Naive thymus-derived CD8-positive, alpha-beta T cell (primary cell): ENCODE measurements at places on chromosomes 5 and 9. TPM values are rescaled to one million over a fixed set of nuclear protein-coding genes. Genes with fewer than 3 reads are reported as not detected.

DNA sequence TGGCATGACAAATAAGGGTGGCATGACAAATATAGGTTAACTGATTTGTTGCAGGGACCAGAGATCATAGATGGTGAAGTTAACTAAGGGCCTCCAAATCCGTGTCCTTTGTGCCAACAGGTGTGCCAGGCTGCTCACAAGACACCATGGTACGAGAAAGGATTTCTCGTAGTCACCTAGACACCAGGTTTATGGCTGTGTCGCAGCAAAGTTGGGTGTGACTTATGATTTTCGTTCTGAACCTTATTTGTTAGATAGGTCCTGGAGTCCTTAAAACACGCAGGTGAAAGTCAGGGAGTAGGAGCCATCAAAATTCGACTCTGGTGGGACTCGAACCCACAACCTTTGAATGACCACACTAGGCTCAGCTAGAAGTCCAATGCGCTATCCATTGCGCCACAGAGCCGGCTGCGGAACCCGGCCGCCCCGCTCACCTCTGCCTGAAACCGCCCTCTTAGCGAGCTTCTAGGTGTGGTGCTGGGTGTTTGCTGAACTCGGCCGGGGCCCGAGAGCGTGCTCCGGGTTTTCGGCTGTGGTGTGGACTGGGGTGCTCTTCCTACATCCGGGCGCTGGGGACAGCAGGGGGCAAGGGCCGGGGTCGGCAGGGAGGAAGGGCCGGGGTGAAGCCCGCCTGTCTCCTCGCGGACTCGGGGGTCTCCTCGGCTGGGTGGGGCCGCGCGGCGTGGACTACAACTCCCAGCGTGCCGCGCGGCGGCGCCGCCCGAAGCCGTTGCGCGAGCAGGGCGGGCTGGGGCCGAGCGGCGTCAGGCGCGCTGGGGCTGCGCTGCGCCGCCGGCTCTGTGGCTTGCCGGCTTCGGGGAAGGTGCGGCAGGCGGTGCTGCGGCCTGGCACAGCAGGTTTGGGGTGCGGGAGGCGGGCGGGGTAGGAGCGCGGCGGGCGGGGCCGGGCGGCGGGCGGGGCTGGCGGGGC is at the start of gene SLC27A4:
SLC27A4 (plus strand) TSS at position 767 of the 930 bp plus-strand sequence. CDS start 2,606 bp downstream, outside the sequence.
- DNase-seq = peak; percentile 77
- peaks cover 9% of the 10 kb centered on the region for H3K4me1 ChIP-seq
- H3K27me3 ChIP-seq = no peaks in the 10 kb centered on the region
- peaks cover 4% of the 10 kb centered on the region for H3K36me3 ChIP-seq
- peak within 1 kb of the TSS; percentile 92 for H3K27ac ChIP-seq

DNA sequence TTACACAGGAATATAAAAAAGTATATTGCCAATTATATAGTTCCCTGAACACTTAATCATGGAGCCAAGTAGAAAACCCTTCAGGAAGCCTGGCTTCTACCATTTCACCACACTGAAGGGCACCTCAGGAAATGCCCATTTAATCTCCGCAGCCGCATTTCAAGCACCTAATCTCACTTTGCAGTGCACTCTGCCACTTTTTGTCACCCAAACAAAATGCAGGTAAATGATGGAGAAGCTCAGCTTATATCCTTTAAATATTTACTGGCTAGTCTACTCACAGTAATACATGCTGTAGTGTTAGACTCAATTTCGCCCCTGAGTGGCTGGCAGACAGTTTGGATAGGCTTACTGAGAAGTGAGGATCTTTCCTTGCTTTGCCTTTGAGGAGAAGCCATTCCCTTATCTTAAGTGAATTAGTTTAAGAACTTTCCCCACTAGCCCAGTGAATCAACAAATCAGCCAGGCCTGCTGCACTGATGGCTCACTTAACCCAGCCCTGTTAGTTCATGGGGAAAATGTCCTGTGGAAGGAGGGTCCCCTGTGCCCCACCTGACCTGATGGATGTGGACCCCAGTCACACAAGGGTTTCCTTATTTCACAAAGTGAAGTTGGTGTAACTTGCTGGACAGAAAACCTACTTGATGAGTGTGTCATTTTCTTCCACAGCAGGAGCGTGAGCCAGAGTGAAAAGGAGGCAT is 209.7 kb downstream of the CAAP1 start:
- H3K36me3 ChIP-seq = no peaks in the 10 kb centered on the region
- H3K27me3 ChIP-seq = peaks cover 19% of the 10 kb centered on the region
- DNase-seq = no peak
- H3K27ac ChIP-seq = no peak overlapping the region

GRCh38 chr9:37438359-37438758 is 15.9 kb downstream of the GRHPR start:
- no peak overlapping the region for H3K4me3 ChIP-seq
- DNase-seq = no peak
- H3K4me1 ChIP-seq = peaks cover 7% of the 10 kb centered on the region
- H3K36me3 ChIP-seq = peaks cover 17% of the 10 kb centered on the region

GRCh38 chr5:143051244-143052058 is 281.3 kb downstream of the ARHGAP26 start:
- H3K27ac ChIP-seq = no peak overlapping the region
- no peak overlapping the region for H3K4me3 ChIP-seq
- H3K4me1 ChIP-seq = peaks cover 19% of the 10 kb centered on the region
- peaks cover 11% of the 10 kb centered on the region for H3K36me3 ChIP-seq
- H3K27me3 ChIP-seq = no peaks in the 10 kb centered on the region

- H3K27ac ChIP-seq = no peak overlapping the region
- H3K4me3 ChIP-seq = no peak overlapping the region
- H3K4me1 ChIP-seq = peaks cover 35% of the 10 kb centered on the region
- H3K27me3 ChIP-seq = peaks cover 3% of the 10 kb centered on the region
- DNase-seq = peak; percentile 84
Measured at GRCh38 chr5:99060306-99061261, 131.8 kb upstream of the CHD1 start.

- no peak overlapping the region for H3K27ac ChIP-seq
- no peaks in the 10 kb centered on the region for H3K36me3 ChIP-seq
- H3K27me3 ChIP-seq = peaks cover 9% of the 10 kb centered on the region
- H3K4me3 ChIP-seq = no peak overlapping the region
Measured at GRCh38 chr9:19028835-19029451, 4.1 kb downstream of the SAXO1 start.

DNA sequence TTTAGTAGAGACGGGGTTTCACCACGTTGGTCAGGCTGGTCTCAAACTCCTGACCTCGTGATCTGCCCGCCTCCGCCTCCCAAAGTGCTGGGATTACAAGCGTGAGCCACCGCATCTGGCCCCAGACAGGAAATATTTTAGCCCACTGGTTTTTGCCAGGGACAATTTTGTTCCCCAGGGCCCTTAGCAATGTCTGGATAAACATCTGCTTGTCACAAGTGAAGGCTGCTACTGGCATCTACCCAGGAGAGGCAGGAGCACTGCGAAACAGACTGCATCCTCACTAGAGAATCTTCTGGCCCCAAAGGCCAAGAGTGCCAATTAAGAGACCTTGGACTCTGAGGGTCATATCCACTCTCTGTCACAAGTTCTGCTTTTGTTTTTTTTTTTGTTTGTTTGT is 2.4 kb upstream of the TPRN start:
- H3K36me3 ChIP-seq = no peaks in the 10 kb centered on the region
- H3K27ac ChIP-seq = no peak overlapping the region
- H3K27me3 ChIP-seq = no peaks in the 10 kb centered on the region
- DNase-seq = no peak

- H3K4me3 ChIP-seq = peak overlapping the region; percentile 21
- peaks cover 5% of the 10 kb centered on the region for H3K36me3 ChIP-seq
- H3K27me3 ChIP-seq = no peaks in the 10 kb centered on the region
- H3K27ac ChIP-seq = peak overlapping the region; percentile 85
- H3K4me1 ChIP-seq = peaks cover 24% of the 10 kb centered on the region
Measured at GRCh38 chr9:31336386-31336785, 1048.1 kb upstream of the ACO1 start.

DNA sequence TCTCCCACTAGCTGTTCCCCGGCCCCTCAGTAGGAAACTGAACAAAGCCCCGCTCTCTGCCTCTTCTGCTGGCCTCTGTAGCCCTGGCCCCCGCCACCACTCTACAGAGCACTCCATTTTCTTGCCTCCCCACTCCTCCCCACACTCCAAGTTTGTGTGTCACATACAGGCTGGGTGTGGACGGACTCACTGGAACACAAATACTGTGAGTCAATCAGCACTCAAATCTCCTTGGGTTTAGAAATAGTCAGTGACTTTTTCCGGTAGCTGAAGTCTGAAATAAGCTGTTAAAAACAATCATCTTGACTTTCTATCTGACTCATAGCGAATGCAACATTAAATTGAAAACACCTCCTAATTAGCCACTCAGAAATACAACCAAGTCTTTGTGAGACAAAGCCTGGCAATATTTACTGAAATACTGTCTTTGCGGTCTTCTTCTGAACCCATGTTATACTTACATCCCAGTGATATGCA is 122.5 kb downstream of the LHFPL2 start:
- DNase-seq = no peak
- H3K36me3 ChIP-seq = no peaks in the 10 kb centered on the region
- no peak overlapping the region for H3K27ac ChIP-seq
- peaks cover 12% of the 10 kb centered on the region for H3K27me3 ChIP-seq
- H3K4me1 ChIP-seq = no peaks in the 10 kb centered on the region
- no peak overlapping the region for H3K4me3 ChIP-seq

DNA sequence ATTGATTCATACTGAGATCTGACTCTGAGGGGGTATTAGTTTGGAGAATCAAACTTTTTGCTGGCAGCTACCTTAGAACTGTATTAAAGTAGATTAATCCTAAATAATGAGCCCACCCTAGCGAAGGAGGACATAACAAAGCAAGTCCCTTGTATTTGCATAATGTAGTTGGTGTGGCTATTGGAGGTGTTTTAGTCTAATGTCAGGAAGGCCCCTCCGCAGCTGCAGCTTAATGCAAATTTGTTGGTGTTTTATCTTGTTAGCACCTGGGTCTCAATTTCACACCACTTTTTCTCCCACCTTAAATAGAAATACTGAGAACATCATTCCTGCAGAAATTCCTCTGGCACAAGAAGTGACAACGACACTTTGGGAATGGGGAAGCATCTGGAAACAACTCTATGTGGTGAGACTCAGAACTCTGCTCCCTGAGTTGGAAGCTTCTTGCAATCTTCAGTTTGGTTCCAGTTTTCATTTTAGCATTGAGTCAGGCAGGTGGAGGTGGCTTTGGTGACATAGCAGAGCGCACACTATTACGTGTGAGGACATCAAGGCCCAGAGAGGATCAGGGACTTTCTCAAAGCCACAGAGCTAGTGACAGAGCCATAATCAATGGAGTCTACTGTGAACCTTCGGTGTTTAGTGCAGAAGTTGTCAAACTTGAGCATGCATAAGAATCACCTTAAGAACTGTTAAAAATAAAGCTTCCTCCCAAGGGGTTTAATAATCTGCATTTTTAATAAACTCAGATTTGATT is 33.9 kb downstream of the DOCK2 start:
- peaks cover 6% of the 10 kb centered on the region for H3K4me1 ChIP-seq
- H3K27ac ChIP-seq = no peak overlapping the region
- H3K4me3 ChIP-seq = no peak overlapping the region
- H3K27me3 ChIP-seq = no peaks in the 10 kb centered on the region

- peak overlapping the region; percentile 97 for H3K27ac ChIP-seq
- no peaks in the 10 kb centered on the region for H3K27me3 ChIP-seq
- H3K4me1 ChIP-seq = peaks cover 59% of the 10 kb centered on the region
- peaks cover 2% of the 10 kb centered on the region for H3K36me3 ChIP-seq
- peak overlapping the region; percentile 89 for H3K4me3 ChIP-seq
- peak; percentile 68 for DNase-seq
Measured at GRCh38 chr5:14595189-14595588, 13.6 kb downstream of the OTULINL start.

- H3K27ac ChIP-seq = no peak overlapping the region
- no peak for DNase-seq
- no peaks in the 10 kb centered on the region for H3K27me3 ChIP-seq
- no peaks in the 10 kb centered on the region for H3K36me3 ChIP-seq
- no peaks in the 10 kb centered on the region for H3K4me1 ChIP-seq
- no peak overlapping the region for H3K4me3 ChIP-seq
Measured at GRCh38 chr5:6218517-6218916, 159.8 kb downstream of the MED10 start.

DNA sequence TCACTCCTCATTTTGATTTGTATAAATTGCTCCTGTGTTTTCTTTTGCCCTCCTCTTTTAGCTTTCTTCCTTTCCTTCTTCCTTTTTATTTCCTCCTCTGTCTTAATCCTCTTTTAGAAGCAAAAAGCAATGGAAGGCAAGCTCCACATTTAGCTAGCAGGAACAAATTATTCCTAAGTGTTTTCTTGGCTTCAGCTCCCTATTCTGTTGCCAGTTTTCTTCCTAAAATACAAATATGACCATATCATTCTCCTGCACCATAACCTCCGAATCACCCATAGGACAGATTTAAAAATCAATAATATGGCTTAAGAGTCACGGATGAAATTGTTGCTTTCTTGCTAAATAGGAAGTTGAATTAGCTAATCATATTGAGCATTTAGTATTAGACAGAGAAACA is 49.4 kb downstream of the GRIN3A start:
- DNase-seq = no peak
- H3K36me3 ChIP-seq = no peaks in the 10 kb centered on the region

DNA sequence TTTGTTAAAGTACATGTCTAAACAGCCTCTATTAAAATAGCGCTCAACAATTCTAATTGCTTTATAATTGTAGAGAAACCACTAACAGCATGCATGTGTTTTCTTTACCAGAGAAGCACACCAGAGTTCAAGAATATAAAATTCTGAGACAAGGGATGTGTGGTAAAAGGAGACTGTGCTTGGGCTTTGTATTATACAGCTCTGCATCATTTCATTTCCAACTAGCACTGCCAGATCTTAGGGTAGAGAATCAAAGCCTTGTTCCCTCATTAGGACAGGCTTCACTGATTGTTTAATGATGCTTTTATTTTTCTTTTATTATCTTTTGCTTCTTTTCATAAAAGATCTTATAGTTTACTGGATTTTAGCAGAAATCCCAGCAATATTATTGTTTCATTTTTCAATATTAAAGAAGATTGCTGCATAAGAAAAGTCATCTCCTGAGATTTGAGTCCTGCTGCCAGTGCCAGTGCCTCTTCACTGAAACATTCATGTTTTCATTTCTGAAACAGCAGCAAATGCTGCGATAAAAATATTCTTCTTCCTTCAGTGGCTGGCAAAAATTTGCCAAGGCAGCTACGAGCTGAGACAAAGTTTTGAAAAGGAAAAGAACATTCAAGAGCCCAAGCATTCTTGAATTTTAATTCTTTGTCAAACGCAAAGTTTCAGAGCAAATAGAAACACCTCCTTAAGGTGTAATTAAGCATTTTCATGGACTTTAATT is 491.0 kb upstream of the PIK3R1 start:
- H3K4me1 ChIP-seq = no peaks in the 10 kb centered on the region
- H3K27me3 ChIP-seq = no peaks in the 10 kb centered on the region
- no peak overlapping the region for H3K4me3 ChIP-seq
- H3K36me3 ChIP-seq = no peaks in the 10 kb centered on the region

- H3K27me3 ChIP-seq = peaks cover 27% of the 10 kb centered on the region
- H3K27ac ChIP-seq = no peak overlapping the region
- no peak overlapping the region for H3K4me3 ChIP-seq
- H3K4me1 ChIP-seq = peaks cover 12% of the 10 kb centered on the region
- DNase-seq = no peak
- no peaks in the 10 kb centered on the region for H3K36me3 ChIP-seq
Measured at GRCh38 chr5:132260051-132260450, 2.6 kb downstream of the PDLIM4 start.

- no peak for DNase-seq
- no peaks in the 10 kb centered on the region for H3K4me1 ChIP-seq
- H3K27me3 ChIP-seq = no peaks in the 10 kb centered on the region
- no peaks in the 10 kb centered on the region for H3K36me3 ChIP-seq
Measured at GRCh38 chr9:108386032-108386431, 469.8 kb downstream of the ACTL7B start.

GRCh38 chr9:110141227-110141793 is 66.6 kb downstream of the C9orf152 start:
- H3K4me1 ChIP-seq = peaks cover 10% of the 10 kb centered on the region
- no peak overlapping the region for H3K27ac ChIP-seq
- no peak overlapping the region for H3K4me3 ChIP-seq
- no peaks in the 10 kb centered on the region for H3K36me3 ChIP-seq

JAKMIP2 gene
- total RNA-seq = 0.44 TPM

WWC1 gene
- total RNA-seq = 0.62 TPM

SKP1 gene
- 262 TPM for total RNA-seq

SLC6A19 gene
- not detected for total RNA-seq

UGT3A2 gene
- total RNA-seq = not detected

ZNF354C gene
- 12.6 TPM for total RNA-seq

MEIKIN gene
- 2.8 TPM for total RNA-seq
